Left ventricle myocardium superior (tissue), 1 donor: ENCODE measurements at places on chromosomes 7 and 10. TPM values are rescaled to one million over a fixed set of nuclear protein-coding genes. Genes with fewer than 3 reads are reported as not detected.
A peak's percentile ranks its signal among the peaks of the same experiment; 100 is the strongest.

Gene PRSS37
- not detected for total RNA-seq

GRCh38 chr7:6012355-6013104 lies 3.5 kb downstream of the AIMP2 start:
- DNase-seq, result no peak

Gene NSUN5
- 19.6 TPM for total RNA-seq

Gene ORAI2
- total RNA-seq, result 3.1 TPM

DNA sequence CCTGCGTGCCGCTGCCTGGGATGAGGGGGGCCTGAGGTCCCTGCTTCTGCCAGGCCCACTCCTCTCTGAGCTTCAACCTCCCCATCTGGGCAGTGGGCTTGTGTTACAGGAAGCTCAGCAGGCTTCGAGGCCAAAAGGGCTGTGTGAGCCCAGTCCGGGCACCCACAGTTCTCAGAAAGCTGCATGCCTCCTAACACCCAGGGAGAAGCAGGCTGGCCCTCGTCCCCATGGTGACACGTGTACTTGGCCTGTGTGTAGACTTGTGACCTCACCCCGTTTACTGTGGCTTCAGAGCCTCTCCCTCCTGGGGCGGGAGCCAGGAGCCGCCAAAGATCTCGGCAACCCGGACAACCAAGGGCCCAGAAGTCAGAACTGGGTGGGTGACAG lies 2.2 kb upstream of the GRIFIN start:
- DNase-seq, result peak; percentile 82

GRCh38 chr7:20307901-20308300 lies 22.8 kb upstream of the ITGB8 start:
- no peak for DNase-seq
